ENCODE measurements at places on chromosomes 4 and X. TPM values are rescaled to one million over a fixed set of nuclear protein-coding genes. Genes with fewer than 3 reads are reported as not detected.

- DNase-seq, result no peak
Observed at GRCh38 chr4:31104043-31104442, 383.9 kb downstream of the PCDH7 start.

- DNase-seq, result no peak
Observed at GRCh38 chr4:115575851-115576250, 462.4 kb upstream of the NDST4 start.

The SPP1 gene
- total RNA-seq, result 12.8 TPM

DNA sequence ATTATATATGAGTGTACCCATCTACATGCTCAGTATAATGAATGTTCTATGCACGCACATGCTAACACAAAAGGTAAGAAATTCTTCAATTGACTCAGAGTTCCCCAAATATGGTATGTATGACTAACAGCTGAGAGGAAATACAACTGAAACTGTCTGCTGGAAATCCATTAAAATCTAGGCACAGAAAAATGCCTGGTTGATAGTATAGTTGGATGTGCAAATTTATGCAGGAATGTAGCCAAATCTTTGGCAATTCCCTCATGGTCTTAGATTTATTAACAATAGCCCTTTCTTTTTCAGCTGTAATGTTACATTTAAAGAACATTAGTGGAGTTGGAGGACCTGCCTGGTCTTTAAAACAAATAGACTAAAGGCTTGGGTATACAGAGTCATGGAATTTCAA lies 5.5 kb downstream of the CAMK2D start:
- no peak for DNase-seq

- DNase-seq, result no peak
Observed at GRCh38 chr4:15042529-15043167, 40.4 kb downstream of the CPEB2 start.

DNA sequence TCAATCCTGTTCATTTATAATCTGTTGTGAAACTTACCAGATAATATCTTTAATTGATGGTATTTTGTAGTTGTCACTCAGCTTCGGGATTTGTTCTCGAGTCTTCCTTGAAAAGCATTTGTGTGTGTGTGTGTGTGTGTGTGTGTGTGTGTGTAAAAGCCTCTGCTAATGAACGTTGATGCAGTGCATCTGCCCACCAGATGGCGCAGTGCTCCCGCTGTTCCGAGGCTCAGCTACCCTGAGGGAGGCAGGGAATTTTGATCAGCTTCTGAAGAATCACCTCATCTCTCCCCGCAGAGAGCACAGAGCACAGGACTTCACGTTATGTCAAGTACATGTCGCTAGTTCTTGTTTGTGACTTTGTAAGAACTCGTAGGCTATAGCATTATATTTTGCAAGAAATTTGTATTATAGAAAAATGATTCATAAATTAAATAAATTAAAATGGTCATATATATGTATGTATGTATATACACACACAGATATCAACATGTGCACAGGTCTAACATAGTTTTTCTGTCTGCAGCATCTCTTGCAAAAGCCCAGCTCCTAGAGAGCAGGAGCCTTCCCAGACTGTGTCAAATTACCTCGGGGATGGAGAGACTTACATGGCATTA lies 316.7 kb upstream of the IGFBP7 start:
- DNase-seq, result peak; percentile 92

The ARHGEF38 gene
- 0.73 TPM for total RNA-seq

The UGT2B11 gene
- total RNA-seq, result not detected

The PAGE4 gene
- total RNA-seq, result not detected

- no peak for DNase-seq
Observed at GRCh38 chrX:133495464-133496391, 80.4 kb upstream of the GPC4 start.

DNA sequence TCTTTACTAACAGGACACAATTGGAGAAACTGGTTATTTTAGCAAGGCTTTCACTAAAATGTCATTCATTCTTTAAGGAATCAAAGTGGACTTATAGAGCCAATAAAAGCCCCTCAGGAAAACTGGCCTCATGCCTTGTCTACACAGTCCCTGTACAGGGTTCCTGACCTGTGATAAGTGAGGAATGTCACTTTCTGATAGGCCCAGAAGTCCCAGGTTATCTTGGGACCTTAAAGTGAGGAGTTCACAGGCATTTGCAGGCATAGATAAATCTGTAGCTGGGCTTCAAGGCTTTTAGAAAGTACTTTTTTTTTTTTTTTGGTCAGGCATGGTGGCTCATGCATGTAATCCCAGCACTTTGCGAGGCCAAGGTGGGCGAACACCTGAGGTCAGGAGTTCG lies 19.4 kb upstream of the STPG2 start:
- no peak for DNase-seq

- peak; percentile 99 for DNase-seq
Observed at GRCh38 chrX:40580537-40581335, at the start of gene ATP6AP2. Gene ATP6AP2, plus strand, starts transcription at chrX:40580970. Its CDS starts 96 bp downstream, at chrX:40581066.
